Non-pigmented ciliary epithelial cell (primary cell): ENCODE measurements at places on chromosomes 3 and 15.

DNA sequence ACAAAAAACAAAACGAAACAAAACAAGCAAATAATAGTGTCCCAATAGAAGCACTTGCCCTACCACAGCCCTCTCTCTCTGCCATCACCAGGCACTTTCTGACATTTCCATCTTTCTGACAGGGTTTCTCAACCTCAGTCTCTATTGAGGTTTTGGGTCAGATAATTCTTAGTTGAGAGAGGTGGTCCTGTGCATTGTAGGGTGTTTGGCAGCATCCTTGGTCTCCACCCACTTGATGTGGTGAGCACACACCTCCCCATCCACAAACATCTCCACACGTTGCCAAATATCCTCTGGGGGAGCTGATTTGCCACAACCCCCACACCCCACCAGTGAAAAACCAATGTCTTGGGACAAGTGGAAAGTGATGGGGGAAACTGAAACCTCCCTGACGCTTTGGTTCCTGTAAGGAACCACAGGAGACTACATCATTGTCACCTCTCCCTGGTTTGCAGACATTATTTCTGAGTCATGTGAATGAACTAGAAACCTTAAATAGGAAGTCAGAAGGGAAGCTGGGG, 733.7 kb upstream of the CFAP20DC start:
- DNase-seq, result no peak

- DNase-seq, result no peak
Observed at GRCh38 chr3:38758557-38758956, 57.5 kb downstream of the SCN10A start.

DNA sequence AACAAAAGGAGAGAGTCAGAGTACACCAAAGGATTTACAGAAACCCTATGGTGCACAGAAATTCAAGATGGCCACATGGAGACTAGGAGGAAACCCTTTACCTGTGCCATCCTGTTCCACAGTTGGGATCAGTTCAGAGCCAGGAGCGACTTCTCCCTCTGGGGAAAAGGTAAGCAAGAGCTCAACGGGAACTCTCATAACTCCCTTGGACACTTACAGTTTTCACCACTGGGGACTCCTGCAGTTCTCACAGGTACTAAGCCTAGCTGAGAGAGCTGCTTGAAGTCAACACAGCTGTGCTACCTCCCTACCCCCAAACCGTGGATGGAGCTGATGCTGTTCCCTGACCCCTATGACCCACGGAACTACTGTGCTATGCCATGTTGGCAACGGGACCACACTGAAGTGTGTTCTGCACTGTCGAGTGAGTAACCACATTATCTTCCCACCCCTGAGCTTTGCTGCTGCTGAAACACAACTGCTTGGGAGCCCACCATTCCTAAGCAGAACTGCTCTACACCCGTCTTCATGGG, 606.8 kb downstream of the GBE1 start:
- DNase-seq, result no peak

DNA sequence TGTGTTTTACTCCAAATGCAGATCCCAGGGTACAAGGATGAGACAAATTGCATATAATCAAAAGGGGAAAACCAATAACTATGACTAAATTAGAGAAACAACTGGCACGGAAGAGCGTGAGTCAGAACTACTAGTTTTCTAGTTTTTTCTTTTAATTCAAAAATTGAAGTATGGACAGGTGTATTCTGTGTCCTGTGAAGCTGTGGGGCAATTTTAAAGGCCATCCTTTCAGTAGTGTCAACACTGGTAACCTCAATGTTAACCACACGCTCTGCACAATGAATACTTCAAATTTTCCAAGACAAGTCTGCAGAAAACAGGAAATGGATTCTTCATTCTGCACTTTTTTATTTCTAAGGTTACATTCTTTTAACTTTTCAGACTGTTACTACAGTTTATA, 32.5 kb upstream of the GOLGA8A start:
- no peak for DNase-seq

DNA sequence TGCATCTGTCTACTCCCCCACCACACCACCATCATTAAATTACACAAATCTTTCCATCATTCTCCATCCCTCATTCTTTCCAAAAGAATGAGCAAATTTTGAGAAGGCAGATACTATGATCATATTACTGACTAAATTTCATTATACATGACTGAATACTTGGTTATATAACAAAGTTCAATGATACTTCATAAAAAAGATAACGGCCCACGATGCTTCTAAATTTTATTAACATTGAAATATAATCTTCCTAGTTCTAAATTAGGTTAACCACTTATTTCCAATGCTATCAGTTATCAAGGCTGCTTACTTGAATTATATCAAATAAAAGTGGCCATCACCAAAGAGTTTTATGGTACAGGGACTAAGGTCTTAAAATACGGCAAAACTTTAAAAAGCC, 13.5 kb downstream of the HERC1 start:
- no peak for DNase-seq
